Dermis microvascular lymphatic vessel endothelial cell (primary cell): ENCODE measurements at places on chromosomes 1 and 21.

- DNase-seq: no peak
These were observed 51.8 kb upstream of the GFI1 start for GRCh38 chr1:92538413-92539061.

DNA sequence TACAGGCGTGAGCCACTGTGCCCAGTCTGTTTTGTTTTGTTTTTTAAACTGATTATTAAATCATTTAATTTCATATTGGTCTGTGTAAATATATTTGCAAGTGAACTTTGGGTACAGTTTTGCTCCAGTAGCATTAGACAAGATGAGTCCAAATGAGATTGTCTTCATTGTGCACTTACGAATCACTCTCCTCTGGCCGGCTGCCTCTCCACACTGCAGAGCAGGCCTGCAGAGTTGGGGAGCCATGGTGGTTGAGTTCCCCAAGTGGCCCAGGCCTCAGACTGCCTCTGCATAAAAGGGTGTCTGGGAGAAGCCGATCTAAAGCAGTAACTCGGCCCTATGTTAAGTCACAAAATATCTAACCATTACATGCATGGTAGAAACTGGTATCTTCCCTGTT is 74.8 kb downstream of the ATP5PO start:
- DNase-seq: no peak

- DNase-seq: peak; percentile 36
These were observed 8.2 kb upstream of the CAP1 start for GRCh38 chr1:40032240-40032891.

- DNase-seq: no peak
These were observed 6.0 kb upstream of the SH2D2A start for GRCh38 chr1:156822680-156823079.

- DNase-seq: no peak
These were observed 19.1 kb downstream of the USP48 start for GRCh38 chr1:21763694-21764419.

DNA sequence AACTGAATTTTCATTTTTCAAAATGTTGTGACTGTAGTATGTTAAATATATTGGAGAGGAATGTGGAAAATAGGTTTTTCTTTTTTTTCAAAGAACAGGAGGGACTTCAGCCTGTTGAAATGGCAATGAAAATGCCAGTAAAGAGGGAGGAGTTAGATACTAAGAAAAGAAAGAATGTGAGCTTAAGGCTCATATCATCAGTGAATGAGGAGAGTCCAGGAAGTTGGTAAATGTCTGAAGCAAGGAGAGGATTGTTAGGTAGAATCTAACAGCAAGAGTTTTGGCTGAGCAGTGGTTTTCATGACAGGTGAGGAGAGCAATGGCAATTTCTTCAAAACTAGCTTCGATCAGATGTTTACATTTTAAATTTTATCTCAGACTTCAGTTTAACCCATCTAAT is 43.0 kb downstream of the PLA2G4A start:
- no peak for DNase-seq

DNA sequence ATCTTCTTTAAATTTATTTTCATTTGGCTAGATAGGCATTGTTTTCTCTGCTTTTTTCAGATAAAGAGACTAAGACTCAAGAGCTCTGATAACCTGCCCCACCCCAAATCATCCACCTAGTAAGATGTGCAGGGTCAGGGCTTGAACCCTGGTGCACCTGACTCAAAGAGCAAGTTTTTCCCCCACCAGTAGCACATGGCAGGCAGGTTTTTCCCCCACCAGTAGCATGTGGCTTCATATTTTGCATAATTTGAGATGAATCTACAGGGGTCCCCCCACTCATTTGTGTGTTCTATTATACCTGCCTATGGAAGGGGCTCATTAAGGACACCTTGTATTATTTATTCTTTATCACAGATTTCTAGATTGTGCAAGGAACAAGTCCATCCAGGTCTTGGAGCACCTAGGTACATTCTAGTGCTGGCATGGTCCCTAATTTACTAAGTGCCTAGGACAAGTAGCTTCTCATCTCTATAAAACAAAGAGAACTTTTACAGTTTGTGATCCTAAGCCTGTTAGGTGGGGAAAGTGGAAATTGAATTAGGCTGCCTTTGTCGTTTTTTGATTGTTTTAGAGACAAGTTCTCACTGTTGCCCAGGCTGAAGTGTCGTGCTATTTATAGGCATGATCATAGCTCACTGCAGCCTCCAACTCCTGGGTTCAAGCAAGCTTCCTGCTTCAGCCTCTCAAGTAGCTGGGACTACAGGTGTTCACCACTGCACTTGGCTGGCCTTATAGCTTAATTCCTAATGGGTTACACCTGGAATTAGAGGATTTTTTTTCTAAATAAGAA is 13.2 kb upstream of the CTSE start:
- no peak for DNase-seq

GRCh38 chr1:49331066-49331852 is 554.6 kb upstream of the BEND5 start:
- no peak for DNase-seq

- no peak for DNase-seq
These were observed 12.3 kb downstream of the DDX20 start for GRCh38 chr1:111768023-111768422.

GRCh38 chr1:111843177-111843576 is 87.5 kb downstream of the DDX20 start:
- no peak for DNase-seq

DNA sequence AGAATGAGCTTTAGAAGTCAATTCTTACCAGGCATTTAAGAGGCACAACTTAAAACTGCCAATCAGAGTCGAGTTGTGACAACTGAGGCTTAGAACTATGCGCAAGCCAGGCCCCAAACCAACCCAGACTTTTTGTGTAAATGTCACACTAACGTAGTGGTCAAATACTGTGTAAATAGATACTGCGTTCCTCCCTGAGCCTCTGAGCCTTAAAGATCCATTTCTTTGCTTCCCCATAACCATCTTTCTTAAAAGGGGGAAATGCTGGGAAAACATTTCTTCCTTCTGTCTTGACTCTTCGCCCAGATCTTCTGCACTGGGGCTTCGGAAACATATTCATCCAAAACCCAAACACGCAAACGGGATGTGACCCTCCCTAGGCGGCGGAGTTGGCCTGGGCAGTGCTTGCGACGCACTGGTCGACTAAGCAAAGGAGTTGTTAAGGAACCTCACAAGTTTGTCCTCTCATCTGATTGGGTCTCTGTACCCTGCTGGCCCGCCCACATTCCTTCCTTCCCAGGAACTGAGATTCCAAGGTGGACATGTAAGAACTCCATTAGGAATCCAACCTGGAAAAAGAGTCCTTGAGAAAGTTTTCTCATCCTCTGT is 2.6 kb downstream of the ADAMTS5 start:
- no peak for DNase-seq

DNA sequence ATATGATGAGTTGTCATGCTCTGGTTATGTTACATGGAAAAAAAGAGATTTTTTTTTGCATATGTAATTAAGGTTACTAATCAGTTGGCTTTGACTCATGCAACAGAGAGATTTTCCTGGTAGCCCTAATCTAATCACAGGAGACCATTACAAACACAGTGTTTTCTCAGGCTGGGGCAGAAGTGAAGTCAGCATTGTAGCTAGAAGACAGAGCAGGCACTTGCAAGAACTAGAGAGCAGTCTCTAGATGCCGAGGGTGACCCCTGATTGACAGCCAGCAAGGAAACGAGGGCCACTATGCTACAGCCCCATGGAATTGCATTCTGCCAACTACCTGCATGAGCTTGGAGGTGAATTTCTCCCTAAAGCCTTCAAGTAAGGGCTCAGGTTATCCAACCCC is 151.3 kb downstream of the RUNX1 start:
- no peak for DNase-seq

- peak; percentile 75 for DNase-seq
These were observed 31.9 kb downstream of the UBE4B start for GRCh38 chr1:10064416-10065343.

- DNase-seq: no peak
These were observed 11.8 kb downstream of the TFF2 start for GRCh38 chr21:42338729-42339715.

DNA sequence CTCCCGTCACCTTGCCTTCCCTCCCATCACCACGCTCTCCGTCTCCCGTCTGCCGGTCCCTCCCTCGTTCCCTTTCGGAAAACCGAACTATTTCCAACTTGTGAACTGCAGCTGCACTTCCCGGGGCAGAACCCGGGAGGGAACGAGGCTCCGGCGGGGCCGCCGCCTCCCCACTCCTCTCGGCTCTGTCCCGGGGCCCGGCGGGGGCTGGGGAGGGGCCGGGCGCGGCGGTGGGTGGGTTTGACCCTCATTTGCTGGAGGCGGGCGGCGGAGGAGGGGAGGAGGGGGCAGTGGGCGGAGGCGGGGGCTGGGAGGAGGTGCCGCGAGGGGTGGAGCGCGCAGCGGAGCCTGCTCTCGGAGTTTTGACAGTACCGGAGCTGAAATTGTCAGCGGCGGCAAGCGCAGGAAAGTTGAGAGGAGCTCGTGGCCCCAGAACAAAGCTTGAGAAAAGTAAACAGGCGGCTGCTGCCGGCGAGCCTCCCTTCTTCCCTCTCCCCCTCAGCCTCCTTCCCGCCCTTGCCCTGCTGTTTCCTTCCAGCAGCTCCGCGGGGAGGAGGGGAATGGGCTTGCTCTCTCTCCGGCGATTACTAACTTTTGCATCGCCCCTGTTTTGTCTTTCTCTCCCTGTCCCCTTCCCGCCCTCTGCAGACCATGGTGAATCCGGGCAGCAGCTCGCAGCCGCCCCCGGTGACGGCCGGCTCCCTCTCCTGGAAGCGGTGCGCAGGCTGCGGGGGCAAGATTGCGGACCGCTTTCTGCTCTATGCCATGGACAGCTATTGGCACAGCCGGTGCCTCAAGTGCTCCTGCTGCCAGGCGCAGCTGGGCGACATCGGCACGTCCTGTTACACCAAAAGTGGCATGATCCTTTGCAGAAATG is 2.9 kb downstream of the LMO4 start:
- DNase-seq: no peak

GRCh38 chr1:163202833-163203451 is at the start of gene RGS5:
Gene RGS5, minus strand, starts transcription at chr1:163202916. Its CDS starts 81 bp downstream, at chr1:163202835.
- no peak for DNase-seq

DNA sequence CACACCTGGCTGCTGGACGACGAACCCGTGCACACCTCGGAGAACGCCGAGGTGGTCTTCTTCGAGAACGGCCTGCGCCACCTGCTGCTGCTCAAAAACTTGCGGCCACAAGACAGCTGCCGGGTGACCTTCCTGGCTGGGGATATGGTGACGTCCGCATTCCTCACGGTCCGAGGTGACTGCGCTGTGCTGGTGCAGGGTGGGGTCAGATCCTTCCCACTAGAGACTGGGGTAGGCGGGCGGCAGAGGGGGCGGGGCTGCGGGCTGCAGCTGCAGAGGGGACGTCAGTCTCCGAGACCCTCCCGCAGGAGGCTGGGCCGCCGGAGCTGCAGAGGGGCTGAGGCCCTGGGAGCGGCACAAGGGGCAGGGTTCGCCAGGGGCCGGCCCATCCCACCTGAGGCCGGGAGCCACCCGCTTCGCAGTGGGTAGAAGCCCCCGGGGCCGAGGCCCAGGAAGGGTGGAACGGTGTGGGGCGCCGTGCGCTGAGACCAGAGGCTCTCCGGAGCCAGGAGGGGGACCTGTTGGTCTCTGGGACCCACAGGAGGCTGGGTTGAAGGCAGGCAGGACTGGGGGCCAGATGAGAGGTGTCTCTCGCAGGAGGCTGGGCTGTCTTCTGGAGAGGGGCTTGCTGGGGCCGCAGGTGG is 90.6 kb downstream of the TRIM11 start:
- no peak for DNase-seq

- no peak for DNase-seq
These were observed 83.4 kb downstream of the IGSF21 start for GRCh38 chr1:18191037-18191436.

- no peak for DNase-seq
These were observed 33.3 kb downstream of the MAEL start for GRCh38 chr1:167022384-167022783.

DNA sequence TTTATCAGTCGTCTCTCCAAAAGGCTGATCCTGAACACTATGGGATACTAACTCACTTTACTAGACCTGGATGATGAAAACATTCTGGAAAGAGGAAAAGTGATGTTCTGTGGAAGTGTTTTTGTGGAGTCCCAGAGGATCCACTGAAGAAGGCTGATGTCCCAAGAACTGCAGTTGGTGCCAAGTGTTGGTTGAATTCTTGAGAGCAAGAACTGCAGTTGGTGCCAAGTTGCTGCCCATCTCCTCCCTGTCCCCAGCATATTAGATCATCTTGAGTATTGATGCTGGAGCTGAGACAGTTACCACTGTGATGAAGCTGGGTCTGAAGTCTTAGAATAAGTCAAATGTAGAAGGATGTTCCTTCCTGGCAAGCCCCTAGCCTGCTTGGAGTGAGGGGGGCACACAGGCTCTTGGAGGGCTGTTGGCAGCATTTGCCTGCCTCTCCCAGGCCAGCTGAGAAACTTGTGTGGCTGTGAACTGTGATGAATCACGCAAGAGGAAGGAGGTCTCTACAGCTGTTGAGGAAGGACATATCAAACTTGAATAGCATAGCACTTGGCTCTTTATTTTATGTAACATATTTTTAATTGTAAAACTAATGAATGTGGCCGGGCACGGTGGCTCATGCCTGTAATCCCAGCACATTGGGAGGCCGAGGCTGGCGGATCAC is 48.1 kb downstream of the DNAJC6 start:
- DNase-seq: no peak

DNA sequence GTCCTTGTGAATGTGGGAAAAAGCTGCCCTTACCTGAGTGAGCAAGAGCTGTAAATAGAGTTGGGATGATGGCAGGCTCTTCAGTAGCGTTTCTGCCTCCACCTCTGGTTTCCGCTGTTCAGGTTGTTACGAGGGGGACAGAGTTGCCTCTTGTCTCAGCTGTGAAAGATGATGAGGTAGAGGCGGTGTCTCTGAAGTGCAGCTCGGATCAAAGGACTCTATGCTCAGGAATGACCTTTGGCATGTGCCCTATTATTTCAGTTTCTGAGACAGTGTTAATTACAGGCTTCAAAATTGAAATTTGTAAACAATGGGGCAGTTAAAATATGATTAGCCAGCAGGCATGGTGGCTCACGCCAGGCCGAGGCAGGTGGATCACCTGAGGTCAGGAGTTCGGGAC is 70.3 kb downstream of the VPS26C start:
- DNase-seq: no peak

- DNase-seq: no peak
These were observed 211.1 kb downstream of the ROR1 start for GRCh38 chr1:63984930-63985290.

GRCh38 chr1:2248127-2248826 is 20.2 kb downstream of the SKI start:
- no peak for DNase-seq

DNA sequence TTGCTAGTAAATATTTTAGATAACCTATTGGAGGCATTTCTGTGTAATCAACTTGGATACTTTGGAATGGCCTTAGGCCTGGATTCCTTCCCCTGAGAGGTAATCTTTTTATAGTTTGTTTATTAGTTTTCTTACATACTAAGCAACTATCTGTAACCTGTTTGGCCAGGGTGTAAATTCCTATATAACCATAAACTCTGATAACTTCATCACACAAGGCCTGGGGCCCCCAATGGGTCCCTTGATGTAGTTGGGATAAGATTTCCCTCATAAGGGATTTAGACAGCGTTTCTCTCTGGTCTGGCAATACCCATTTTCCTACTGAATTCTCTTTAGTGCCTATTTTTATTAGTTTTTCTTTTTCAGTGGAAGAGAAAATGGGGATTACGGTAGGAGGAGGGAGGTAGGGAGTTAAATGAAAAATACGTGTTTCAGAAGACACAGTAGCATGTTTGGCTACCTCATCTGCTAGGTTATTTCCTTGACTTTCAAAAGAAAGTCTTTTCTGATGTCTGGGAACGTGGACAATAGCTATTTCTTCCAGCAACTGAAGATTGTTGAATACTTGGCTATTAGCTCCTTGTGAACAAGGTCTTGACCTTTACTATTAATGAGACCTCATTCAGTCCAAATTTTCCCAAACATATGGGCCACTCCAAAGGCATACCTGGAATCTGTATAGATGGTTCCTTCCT is 7.4 kb upstream of the AADACL3 start:
- DNase-seq: no peak
